MM.1S (cell line): ENCODE measurements at places on chromosomes 13 and 19.

DNA sequence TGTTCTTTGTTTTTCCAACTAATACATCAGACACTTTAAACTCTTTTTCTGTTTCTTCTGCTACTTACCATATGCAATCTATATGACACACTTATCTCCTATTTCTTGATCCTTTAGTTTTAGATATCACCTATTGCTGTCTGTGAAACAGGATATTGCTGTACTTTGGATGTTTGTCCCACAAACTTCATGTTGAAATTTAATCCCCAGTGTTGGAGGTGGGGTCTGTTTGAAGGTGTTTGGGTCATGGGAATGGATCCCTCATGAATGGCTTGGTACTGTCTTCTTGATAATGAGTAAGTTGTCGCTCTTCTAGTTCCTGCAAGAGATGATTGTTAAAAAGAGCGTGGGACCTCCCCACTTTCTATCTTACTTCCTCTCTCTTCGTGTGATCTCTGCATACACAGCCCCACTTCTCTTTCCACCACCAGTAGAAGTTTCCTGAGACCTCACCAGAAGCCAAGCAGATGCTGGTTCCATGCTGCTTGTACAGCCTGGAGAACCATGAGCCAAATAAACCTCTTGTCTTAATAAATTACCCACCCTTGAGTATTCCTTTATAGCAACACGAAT lies 244.2 kb downstream of the NHLRC3 start:
- no peaks in the 10 kb centered on the region for H3K27me3 ChIP-seq
- H3K27ac ChIP-seq = no peak overlapping the region
- no peak overlapping the region for H3K4me3 ChIP-seq
- no peak for DNase-seq
- no peaks in the 10 kb centered on the region for H3K36me3 ChIP-seq

DNA sequence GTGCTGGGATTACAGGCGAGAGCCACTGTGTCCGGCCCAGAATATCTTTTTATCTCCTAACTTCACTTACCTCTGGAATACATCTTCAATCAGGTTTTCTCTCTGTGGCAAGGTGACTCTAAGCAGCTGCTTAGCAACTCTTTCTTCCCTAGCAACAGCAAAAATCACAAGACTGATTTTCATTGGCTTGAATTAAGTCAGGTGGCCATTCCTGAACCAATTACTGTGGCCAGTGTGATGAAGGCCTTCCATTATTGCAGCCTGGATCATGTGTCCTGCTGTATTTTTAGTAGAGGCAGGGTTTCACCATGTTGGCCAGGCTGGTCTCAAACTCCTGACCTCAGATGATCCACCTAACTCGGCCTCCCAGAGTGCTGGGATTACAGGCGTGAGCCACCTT lies 9.0 kb upstream of the LTBP4 start:
- DNase-seq = peak; percentile 73
- H3K4me1 ChIP-seq = no peaks in the 10 kb centered on the region
- peaks cover 10% of the 10 kb centered on the region for H3K27me3 ChIP-seq
- H3K27ac ChIP-seq = no peak overlapping the region
- no peaks in the 10 kb centered on the region for H3K36me3 ChIP-seq

- H3K27ac ChIP-seq = no peak overlapping the region
- no peak for DNase-seq
- H3K4me3 ChIP-seq = no peak overlapping the region
- no peaks in the 10 kb centered on the region for H3K36me3 ChIP-seq
These were observed 271.5 kb downstream of the PCDH9 start for GRCh38 chr13:66958611-66959010.

- DNase-seq = peak; percentile 97
- H3K27me3 ChIP-seq = no peaks in the 10 kb centered on the region
- H3K36me3 ChIP-seq = 0 out of 2 replicates have a peak, but pooled peaks cover 2% of the 10 kb centered on the region
- H3K4me3 ChIP-seq = peak overlapping the region; percentile 21; the same call in 1 of the 2 replicates
These were observed 8.3 kb downstream of the CACTIN start for GRCh38 chr19:3618144-3618810.

- no peak overlapping the region for H3K27ac ChIP-seq
- no peaks in the 10 kb centered on the region for H3K36me3 ChIP-seq
- no peak for DNase-seq
- peaks cover 21% of the 10 kb centered on the region for H3K4me1 ChIP-seq
- peak overlapping the region; percentile 90 for H3K4me3 ChIP-seq
These were observed 11.7 kb downstream of the CIC start for GRCh38 chr19:42280815-42281145.

GRCh38 chr19:46755853-46756543 lies 9.7 kb upstream of the STRN4 start:
- H3K27ac ChIP-seq = no peak overlapping the region
- H3K27me3 ChIP-seq = no peaks in the 10 kb centered on the region
- H3K4me3 ChIP-seq = no peak overlapping the region
- no peak for DNase-seq
- 0 out of 2 replicates have a peak, but pooled peaks cover 4% of the 10 kb centered on the region for H3K4me1 ChIP-seq
- no peaks in the 10 kb centered on the region for H3K36me3 ChIP-seq

DNA sequence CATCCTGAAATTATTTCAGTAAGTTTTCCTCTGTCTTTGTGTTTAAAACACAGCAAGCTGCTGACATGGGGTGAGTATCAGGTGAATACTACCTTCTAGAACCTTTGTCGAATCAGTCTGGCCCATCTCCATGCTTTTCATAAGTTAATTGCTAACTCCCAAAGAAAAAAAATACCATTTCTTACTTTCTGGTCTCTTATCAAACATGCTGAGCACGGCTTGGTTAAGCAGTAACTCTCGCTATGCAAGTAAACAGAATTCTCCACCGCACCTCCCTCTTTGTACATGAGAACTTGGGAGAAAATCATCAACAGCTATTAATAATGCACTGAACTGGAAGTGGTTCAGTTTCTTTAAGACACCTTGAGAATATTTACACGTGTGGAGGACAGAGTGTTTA lies 88.6 kb downstream of the FGF9 start:
- no peaks in the 10 kb centered on the region for H3K4me1 ChIP-seq
- DNase-seq = no peak
- no peak overlapping the region for H3K27ac ChIP-seq
- H3K4me3 ChIP-seq = no peak overlapping the region

DNA sequence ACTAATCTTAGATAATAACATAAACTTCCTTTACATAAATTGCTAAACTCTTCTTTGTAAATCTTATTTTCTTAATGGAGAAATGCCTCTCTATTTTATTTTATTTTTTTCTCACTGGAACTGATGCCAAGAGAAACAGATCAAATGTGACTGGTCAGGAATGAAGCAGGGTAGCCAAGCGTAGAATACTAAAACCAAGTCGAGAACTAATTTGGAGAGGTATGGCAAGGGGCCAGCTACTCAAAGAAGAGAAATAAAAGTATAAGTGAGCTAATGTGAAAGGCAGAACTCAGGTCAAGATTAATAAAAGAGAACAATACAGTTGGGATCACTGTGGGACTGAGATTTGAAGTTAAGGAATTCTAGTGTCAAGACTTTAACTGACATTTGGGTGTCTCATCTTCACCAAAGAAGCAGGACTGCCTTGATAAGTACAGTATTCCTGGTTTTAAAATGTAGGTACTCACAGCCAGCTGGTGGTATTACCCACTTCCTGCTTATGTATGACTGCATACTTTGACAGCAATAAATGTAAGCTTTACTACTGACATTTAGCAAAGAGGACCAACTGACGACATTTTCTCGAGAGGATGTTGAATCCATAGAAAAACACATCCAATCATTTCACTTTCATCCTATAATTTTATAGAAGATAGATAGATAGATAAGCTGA lies 1192.2 kb downstream of the EFNB2 start:
- no peak for DNase-seq
- H3K36me3 ChIP-seq = no peaks in the 10 kb centered on the region
- no peaks in the 10 kb centered on the region for H3K4me1 ChIP-seq
- no peak overlapping the region for H3K4me3 ChIP-seq

GRCh38 chr19:56191711-56192110 lies 5.9 kb downstream of the ZSCAN5B start:
- peaks cover 45% of the 10 kb centered on the region for H3K27me3 ChIP-seq
- no peak overlapping the region for H3K4me3 ChIP-seq
- H3K27ac ChIP-seq = no peak overlapping the region
- no peaks in the 10 kb centered on the region for H3K36me3 ChIP-seq
- DNase-seq = no peak

DNA sequence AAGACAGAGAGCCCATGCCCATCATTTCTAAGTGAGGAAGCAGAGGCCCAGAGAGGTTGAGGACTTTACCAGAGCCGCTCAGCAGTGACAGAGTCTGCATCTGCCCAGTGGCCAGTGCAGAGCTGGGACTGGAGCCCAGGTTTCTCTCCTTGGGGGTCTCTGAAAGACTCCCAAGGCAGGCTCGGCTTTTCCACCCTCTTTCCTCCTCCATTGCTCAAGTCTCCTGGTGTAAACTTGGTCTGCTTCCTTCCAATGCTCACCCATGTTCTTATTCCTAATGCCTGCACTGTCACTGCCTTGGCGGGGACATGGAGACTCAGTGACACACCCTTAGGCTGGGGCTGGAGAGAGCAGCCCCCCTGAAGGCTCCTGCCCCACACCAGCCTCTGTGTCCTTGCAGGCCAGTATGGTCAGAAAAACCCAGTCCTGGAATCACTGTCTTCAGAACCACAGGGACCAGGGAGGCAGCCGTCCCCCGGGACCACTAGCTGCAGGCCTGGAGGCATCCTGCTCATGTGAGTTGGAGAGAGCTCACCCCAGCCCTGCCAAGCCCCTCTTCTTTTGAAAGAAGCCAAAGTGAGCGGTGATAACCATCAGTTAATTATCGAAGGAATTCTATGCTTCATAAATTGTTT lies 211.0 kb upstream of the ZNF536 start:
- no peaks in the 10 kb centered on the region for H3K36me3 ChIP-seq
- no peak for DNase-seq
- H3K4me1 ChIP-seq = no peaks in the 10 kb centered on the region

DNA sequence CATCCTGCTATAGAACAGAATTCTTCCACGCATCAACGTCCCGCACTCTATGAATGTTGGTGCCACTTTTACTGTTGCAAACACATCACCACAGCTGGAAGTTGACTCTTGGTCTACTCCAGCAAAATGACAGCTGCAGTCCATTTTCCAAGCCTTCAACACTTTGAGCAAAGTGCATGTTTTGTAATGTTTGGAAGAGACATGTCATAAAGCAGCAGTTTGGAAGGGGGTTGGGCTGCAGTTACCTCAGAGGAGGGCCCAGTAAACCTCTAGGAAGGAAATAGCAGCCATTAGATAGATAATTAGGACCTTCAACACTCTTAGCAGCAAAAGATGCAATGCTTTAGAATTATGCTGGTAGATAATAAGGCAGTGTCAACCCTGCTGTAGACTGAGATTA lies 323.6 kb downstream of the TDRD3 start:
- no peak for DNase-seq
- no peaks in the 10 kb centered on the region for H3K36me3 ChIP-seq
- H3K4me1 ChIP-seq = no peaks in the 10 kb centered on the region
- H3K4me3 ChIP-seq = no peak overlapping the region

DNA sequence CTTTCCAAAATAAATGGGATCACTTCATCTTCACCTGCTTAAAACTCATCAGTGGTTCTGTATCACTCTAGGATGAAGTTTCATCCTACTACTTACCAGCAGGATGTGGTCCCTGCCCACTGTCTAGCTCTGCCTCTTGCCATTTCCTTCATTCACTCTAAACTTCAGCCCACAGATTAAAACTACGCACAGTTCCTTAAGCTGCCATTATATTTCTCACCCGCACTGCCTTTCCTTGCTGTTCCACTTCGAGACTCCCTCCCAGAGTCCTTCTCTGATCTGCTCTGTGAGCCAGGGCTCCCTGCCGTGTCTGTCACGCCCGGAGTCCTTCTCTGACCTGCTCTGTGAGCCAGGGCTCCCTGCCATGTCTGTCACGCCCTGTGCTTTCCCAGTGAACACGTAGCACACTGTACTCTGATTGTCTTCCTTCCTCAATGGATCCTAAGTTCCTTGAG lies 52.0 kb upstream of the NPAS1 start:
- H3K36me3 ChIP-seq = no peaks in the 10 kb centered on the region
- H3K4me1 ChIP-seq = no peaks in the 10 kb centered on the region
- no peak overlapping the region for H3K4me3 ChIP-seq
- DNase-seq = no peak
- no peak overlapping the region for H3K27ac ChIP-seq

DNA sequence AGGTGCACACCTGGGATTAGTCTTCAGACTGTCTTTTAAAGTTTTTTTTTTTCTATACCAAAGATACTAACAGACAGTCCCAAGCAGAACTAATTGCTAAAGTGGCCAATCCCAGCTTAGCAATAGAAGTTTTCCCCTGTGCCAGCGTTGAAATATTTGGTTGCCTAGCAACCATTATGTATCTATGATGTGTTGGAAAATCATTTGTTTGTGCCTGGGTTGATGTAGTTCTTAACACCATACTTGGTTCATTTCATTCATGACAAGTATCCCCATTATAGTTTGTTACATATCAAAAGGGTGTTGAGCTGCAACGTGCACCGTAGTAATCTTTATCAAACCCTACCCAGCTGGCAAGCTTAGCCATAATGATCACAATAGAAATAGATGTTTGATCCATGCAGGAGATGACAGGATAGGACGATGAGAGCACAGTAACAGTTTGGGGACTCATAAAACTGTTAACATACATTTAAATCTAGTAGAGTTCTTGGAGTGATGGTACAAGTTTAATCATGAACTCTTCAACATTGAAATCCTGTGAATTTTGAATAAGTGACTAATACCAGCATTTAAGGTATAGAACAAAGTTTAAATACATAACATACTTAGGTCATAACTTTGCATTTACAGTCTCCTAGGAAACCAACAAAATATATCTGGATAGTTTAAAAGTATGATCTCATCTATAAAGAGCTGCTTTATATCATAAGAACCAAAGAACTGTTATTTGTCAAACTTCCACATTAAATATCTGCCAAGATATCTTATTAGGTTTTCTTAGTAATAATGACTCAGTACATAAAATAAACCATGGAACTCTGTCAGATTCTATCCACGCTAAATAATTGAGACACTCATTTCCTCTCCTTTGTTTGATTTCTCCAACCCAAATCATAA lies 73.4 kb downstream of the MBNL2 start:
- no peak overlapping the region for H3K4me3 ChIP-seq
- H3K27ac ChIP-seq = no peak overlapping the region
- no peaks in the 10 kb centered on the region for H3K36me3 ChIP-seq

GRCh38 chr19:48069435-48069834 lies 25.6 kb upstream of the CABP5 start:
- H3K36me3 ChIP-seq = no peaks in the 10 kb centered on the region
- no peaks in the 10 kb centered on the region for H3K4me1 ChIP-seq
- H3K4me3 ChIP-seq = no peak overlapping the region
